ENCODE measurements at places on chromosomes 11 and 22. TPM values are rescaled to one million over a fixed set of nuclear protein-coding genes. Genes with fewer than 3 reads are reported as not detected.

The MRGPRX3 gene
- total RNA-seq = not detected

- no peak for DNase-seq
- no peaks in the 10 kb centered on the region for H3K27me3 ChIP-seq
- no peaks in the 10 kb centered on the region for H3K36me3 ChIP-seq
- H3K4me1 ChIP-seq = no peaks in the 10 kb centered on the region
Measured at GRCh38 chr11:87666730-87667129, 508.5 kb downstream of the RAB38 start.

GRCh38 chr22:24845041-24845898, 39.3 kb downstream of the SGSM1 start:
- H3K4me3 ChIP-seq = no peak overlapping the region
- H3K4me1 ChIP-seq = peaks cover 8% of the 10 kb centered on the region
- DNase-seq = no peak
- no peaks in the 10 kb centered on the region for H3K36me3 ChIP-seq
- no peak overlapping the region for H3K27ac ChIP-seq

The CARD16 gene
- total RNA-seq = 92.5 TPM

- DNase-seq = no peak
- H3K4me3 ChIP-seq = no peak overlapping the region
- peaks cover 13% of the 10 kb centered on the region for H3K4me1 ChIP-seq
- H3K36me3 ChIP-seq = no peaks in the 10 kb centered on the region
- no peaks in the 10 kb centered on the region for H3K27me3 ChIP-seq
- no peak overlapping the region for H3K27ac ChIP-seq
Measured at GRCh38 chr11:3094223-3094824, 37.1 kb upstream of the CARS1 start.

DNA sequence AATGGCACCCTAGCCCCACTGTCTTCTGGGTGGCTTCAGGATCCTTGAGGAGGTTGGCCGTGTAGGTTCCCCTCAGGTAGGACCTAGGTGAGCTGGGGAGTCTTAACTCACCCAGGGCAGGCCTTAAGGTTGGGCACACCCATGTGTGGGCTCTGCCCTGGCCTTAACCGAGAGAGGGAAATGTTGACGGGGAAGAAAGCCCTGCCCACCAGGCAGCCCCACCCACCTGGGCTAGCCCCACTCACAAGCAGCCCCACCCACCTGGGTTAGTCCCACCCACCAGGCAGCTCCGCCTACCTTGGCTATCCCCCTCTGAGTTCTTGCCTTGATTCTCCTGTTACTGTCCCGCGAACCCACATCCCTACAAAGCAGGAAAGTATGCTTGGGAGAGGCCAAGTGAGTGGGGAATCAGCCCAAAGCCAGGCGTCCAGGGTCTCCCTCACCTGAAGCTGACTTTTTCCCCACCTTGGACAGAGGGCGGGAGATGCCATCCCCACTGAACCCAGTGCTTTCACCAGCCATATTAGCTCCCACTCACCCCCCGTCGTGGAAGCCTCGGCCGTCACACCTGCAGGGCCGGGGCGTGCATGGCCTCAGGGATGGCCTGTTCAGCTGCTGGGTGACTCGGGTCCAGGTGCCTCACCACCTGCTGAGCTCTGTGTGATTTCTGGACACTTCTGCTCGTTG, at the start of gene MYEOV:
Gene MYEOV (plus strand): TSS at position 337 of the 687 bp plus-strand sequence. CDS start 1,200 bp downstream, outside the sequence.
- peaks cover 3% of the 10 kb centered on the region for H3K36me3 ChIP-seq
- H3K27ac ChIP-seq = peak within 1 kb of the TSS; percentile 55
- no peaks in the 10 kb centered on the region for H3K27me3 ChIP-seq
- peaks cover 41% of the 10 kb centered on the region for H3K4me1 ChIP-seq

- no peaks in the 10 kb centered on the region for H3K27me3 ChIP-seq
- no peak overlapping the region for H3K4me3 ChIP-seq
- H3K4me1 ChIP-seq = no peaks in the 10 kb centered on the region
- H3K27ac ChIP-seq = no peak overlapping the region
Measured at GRCh38 chr11:127675581-127675980, 675.0 kb upstream of the KIRREL3 start.

The POTEH gene
- total RNA-seq = not detected

The VWCE gene
- 1.7 TPM for total RNA-seq

The GAL3ST3 gene
- not detected for total RNA-seq

GRCh38 chr11:112320668-112321067, 60.0 kb upstream of the PLET1 start:
- H3K4me1 ChIP-seq = peaks cover 15% of the 10 kb centered on the region
- DNase-seq = no peak
- no peak overlapping the region for H3K27ac ChIP-seq
- H3K4me3 ChIP-seq = no peak overlapping the region

DNA sequence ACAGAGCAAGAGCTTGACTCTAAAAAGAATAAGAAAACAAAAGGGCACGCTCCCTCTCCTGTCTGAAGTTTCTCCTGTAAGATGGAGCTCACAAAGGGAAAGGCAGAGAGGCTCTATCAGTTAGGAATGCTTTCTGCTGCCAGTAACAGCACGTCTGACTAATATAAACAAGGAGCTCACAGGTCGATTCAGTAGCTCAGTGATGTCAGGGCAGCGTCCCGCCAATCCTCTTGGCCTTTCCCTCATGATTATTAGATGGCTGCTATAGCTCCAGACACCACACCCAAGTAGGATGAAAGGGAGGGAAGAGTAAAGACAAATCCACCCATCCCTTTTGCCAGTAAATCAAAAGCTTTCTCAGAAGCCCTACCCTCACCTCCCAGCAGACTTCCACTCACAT, 51.3 kb upstream of the HMGXB4 start:
- H3K27ac ChIP-seq = no peak overlapping the region
- no peaks in the 10 kb centered on the region for H3K36me3 ChIP-seq
- no peak overlapping the region for H3K4me3 ChIP-seq
- peaks cover 1% of the 10 kb centered on the region for H3K27me3 ChIP-seq

GRCh38 chr22:27896245-27896644, 22.8 kb downstream of the PITPNB start:
- no peak overlapping the region for H3K4me3 ChIP-seq
- H3K27me3 ChIP-seq = no peaks in the 10 kb centered on the region
- peaks cover 56% of the 10 kb centered on the region for H3K36me3 ChIP-seq
- peaks cover 10% of the 10 kb centered on the region for H3K4me1 ChIP-seq
- DNase-seq = no peak

- peak; percentile 76 for DNase-seq
- peaks cover 7% of the 10 kb centered on the region for H3K27me3 ChIP-seq
- H3K36me3 ChIP-seq = no peaks in the 10 kb centered on the region
Measured at GRCh38 chr11:119691020-119691666, 37.9 kb downstream of the NECTIN1 start.

The ACRV1 gene
- total RNA-seq = not detected

GRCh38 chr11:32792948-32793475, 1.4 kb downstream of the CCDC73 start:
- H3K4me1 ChIP-seq = peaks cover 4% of the 10 kb centered on the region
- no peak overlapping the region for H3K4me3 ChIP-seq
- no peaks in the 10 kb centered on the region for H3K36me3 ChIP-seq

DNA sequence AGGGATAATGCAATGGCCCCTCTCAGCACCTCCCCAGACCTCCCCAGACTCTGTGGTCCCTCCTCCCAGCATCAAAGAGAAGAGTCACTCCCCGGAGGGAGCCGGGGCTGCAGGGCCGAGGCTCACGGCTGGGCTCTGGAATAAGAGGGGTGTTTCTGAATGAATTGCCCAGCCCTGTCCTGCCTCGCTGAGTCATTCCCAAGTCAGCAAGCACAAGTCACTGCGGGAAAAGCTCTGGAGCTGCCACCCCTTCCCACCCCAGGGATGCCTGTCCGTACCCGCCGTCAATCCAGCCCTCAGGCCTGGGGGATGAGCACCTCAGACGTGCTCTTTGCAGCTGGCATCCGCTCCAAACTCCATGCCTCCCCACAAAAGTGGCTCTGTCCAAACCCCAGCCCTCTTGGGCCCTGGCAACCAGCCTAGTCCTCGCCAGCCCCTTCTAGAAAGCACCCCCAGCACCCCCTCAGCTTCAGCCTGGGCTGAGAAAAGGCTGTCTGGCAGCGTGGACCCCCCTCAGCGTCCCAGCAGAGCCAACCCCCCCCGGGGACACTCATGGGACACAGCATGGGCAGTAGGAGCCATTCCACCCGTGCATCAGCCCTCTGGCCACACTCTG, 22.7 kb downstream of the CELSR1 start:
- H3K27ac ChIP-seq = no peak overlapping the region
- H3K27me3 ChIP-seq = peaks cover 7% of the 10 kb centered on the region
- H3K36me3 ChIP-seq = no peaks in the 10 kb centered on the region
- no peaks in the 10 kb centered on the region for H3K4me1 ChIP-seq
- DNase-seq = no peak
- no peak overlapping the region for H3K4me3 ChIP-seq

The KRTAP5-2 gene
- total RNA-seq = not detected

The TUBA8 gene
- total RNA-seq = 1.4 TPM

The LINC01488 gene
- not detected for total RNA-seq

GRCh38 chr11:116256215-116256614, 516.6 kb downstream of the BUD13 start:
- no peaks in the 10 kb centered on the region for H3K4me1 ChIP-seq
- no peak overlapping the region for H3K4me3 ChIP-seq
- no peak overlapping the region for H3K27ac ChIP-seq

The CFAP68 gene
- 26.5 TPM for total RNA-seq

The ZNF215 gene
- 0.96 TPM for total RNA-seq

- peaks cover 94% of the 10 kb centered on the region for H3K4me1 ChIP-seq
- peak overlapping the region; percentile 97 for H3K27ac ChIP-seq
- H3K4me3 ChIP-seq = peak overlapping the region; percentile 82
- H3K36me3 ChIP-seq = peaks cover 3% of the 10 kb centered on the region
- no peak for DNase-seq
Measured at GRCh38 chr22:23218867-23219251, 38.5 kb downstream of the BCR start.

DNA sequence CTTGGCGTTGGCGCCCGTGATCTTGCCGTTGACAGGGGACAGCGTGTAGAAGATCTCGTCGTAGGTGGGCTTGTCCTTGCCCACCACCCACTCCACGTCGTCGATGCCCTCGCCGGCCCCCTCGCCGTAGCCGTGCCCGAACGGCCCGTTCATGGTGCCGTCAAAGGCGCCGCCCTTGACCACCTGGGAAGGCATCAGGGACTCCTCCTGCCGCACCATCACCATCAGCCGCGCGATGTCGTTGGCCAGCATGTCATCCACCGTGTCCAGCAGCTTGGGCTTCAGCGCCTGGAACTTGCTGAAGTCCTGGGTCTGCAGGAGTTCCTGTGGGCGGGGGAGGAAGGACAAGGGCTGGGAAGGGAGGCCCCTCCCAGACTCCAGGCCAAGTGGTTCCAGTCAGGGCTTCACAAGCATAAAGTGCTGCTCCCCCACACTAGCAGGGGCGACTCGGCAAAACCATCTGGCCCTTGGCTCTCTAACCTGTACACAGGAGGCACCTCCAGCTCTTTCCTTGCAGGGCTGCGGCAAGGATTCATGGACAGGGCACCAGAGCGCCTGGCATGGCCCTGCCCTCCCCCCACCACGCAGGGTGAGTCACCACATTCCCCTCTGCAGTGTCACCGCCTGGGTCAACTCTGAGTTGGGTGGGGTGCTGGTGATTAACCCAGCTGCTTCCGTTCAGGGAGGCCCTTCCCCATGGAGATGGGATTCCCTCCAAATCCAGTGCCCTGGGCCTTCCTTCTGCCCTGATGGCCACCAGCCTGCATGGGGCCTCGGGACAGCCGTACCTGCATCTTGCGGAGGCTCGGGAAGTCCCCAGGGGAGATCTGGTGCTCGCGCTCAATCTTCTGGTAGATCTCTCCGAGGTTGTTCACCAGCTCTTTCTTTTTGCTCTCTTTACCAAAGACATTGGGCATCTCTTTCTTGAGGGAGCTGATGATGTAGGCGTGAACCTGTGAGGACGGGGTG, 10.4 kb upstream of the CDC42BPG start:
- H3K27me3 ChIP-seq = no peaks in the 10 kb centered on the region
- H3K27ac ChIP-seq = peak overlapping the region; percentile 72
- no peak overlapping the region for H3K4me3 ChIP-seq
- DNase-seq = no peak

The MMP27 gene
- total RNA-seq = not detected

The LDHA gene
- total RNA-seq = 879 TPM

The MFRP gene
- total RNA-seq = not detected

- H3K27ac ChIP-seq = peak overlapping the region; percentile 48
- DNase-seq = no peak
- no peak overlapping the region for H3K4me3 ChIP-seq
- no peaks in the 10 kb centered on the region for H3K27me3 ChIP-seq
Measured at GRCh38 chr11:120612513-120613263, 101.1 kb downstream of the GRIK4 start.

The APOBEC3F gene
- 33.8 TPM for total RNA-seq

GRCh38 chr22:20567993-20568417, 60.6 kb downstream of the MED15 start:
- H3K27me3 ChIP-seq = no peaks in the 10 kb centered on the region
- peaks cover 92% of the 10 kb centered on the region for H3K36me3 ChIP-seq
- H3K27ac ChIP-seq = peak overlapping the region; percentile 93
- H3K4me1 ChIP-seq = peaks cover 90% of the 10 kb centered on the region
- H3K4me3 ChIP-seq = peak overlapping the region; percentile 16
- DNase-seq = no peak

GRCh38 chr11:12693479-12694182, 19.4 kb downstream of the TEAD1 start:
- DNase-seq = no peak
- H3K27me3 ChIP-seq = peaks cover 79% of the 10 kb centered on the region
- H3K27ac ChIP-seq = no peak overlapping the region
- peaks cover 11% of the 10 kb centered on the region for H3K4me1 ChIP-seq
- H3K4me3 ChIP-seq = no peak overlapping the region

DNA sequence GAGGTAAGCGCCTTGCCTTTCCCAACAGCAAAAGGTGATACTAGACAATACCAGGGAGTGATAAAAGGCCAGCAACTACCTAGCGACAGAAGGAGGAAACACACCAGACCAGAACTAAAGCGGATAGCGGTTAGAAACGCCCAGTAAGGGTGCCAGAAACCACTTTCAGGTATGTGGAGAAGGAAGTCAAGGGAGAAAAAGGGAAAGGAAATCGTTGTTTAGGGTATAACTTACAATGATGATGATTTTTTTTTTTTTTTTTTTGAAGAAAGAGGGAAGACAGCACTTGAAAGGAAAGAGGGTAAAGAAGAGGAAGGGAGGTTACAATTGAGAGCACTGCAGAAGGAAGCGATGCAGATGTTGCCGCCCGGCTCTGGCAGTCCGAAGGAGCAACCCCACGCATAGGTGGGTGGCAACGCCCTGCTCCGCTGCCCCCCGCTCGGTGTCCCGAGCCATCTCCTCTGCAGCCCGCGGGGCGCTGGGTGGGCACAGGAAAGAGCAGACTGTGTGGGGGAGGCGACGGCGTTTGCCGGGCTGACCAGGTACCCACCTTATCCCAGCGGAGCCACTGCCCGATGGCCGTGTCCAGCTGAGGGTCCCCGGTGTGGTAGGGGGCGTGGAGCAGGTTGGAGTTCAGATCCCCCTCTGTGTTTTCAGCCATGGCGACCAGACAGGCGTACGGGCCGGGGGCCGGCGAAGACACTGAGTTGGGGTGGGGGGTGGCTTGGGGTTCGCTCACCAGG, 561 bp downstream of the PGM2L1 start:
- peaks cover 2% of the 10 kb centered on the region for H3K36me3 ChIP-seq
- H3K27ac ChIP-seq = peak overlapping the region; percentile 79
- H3K4me1 ChIP-seq = peaks cover 28% of the 10 kb centered on the region
- no peaks in the 10 kb centered on the region for H3K27me3 ChIP-seq

- no peaks in the 10 kb centered on the region for H3K36me3 ChIP-seq
- peaks cover 53% of the 10 kb centered on the region for H3K27me3 ChIP-seq
- peaks cover 3% of the 10 kb centered on the region for H3K4me1 ChIP-seq
- DNase-seq = no peak
Measured at GRCh38 chr11:12376259-12377081, 901 bp upstream of the PARVA start.

- peaks cover 18% of the 10 kb centered on the region for H3K27me3 ChIP-seq
- DNase-seq = no peak
- H3K4me3 ChIP-seq = no peak overlapping the region
- H3K4me1 ChIP-seq = no peaks in the 10 kb centered on the region
Measured at GRCh38 chr11:35398881-35399280, 20.5 kb downstream of the SLC1A2 start.
